ENCODE measurements at places on chromosomes 5 and 9.

GRCh38 chr5:10580531-10581423, 16.9 kb downstream of the ANKRD33B start:
- no peak for DNase-seq

GRCh38 chr5:9545992-9546851, at the start of gene SEMA5A:
TSS of gene SEMA5A (minus strand) at chr5:9546075. CDS start at chr5:9379946, 166,129 bp downstream.
- DNase-seq: peak; percentile 82

- DNase-seq: no peak
These were observed 2.9 kb downstream of the CDKN2A start for GRCh38 chr9:21991072-21991959.

DNA sequence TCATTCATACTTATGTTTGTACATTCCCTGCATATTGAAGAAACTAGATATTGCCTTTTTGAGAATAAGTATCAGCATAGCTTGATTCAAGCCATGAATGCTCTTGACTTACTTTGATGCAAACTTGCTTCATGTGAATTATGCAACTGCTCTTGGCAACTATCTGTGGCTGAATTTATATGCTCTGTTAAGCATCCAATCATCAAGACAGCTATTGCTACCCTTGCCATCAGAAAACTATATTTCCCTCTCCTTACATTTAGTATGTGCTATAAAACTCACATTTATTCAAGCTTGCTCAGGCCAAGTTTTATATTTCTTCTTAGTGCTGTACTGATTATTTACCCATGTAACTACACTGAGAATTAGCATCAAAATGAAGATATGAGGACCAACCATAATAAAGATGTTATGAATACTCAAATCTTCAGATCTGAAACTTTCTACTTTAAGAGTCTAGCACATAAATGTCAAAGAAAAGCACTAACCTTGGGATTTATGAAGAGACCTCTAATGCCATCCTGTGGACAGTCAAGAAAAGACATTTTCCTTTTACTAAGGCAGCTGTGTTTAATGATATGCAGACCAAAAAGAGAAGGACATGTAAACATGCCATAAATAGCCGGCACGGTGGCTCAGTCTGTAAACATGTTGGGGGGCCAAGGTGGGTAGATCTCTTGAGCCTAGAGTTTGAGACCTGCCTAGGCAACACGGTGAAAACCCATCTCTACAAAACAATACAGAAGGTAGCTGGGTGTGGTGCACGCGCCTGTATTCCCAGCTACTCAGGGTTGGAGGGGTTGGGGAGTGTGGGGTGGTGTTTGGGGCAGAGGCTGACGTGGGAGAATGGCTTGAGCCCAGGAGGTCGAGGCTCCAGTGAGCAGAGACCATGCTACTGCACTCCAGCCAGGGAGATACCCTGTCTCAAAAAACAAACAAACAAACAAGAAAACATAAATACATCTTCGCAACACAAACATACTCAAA, 267.0 kb upstream of the TYRP1 start:
- DNase-seq: peak; percentile 2

- peak; percentile 35 for DNase-seq
These were observed 184.1 kb upstream of the ADRA1B start for GRCh38 chr5:159732220-159732619.

- DNase-seq: peak; percentile 74
These were observed 7.9 kb upstream of the PSD2 start for GRCh38 chr5:139787568-139788293.

- DNase-seq: no peak
These were observed 19.5 kb upstream of the SNAPC3 start for GRCh38 chr9:15403155-15403554.

GRCh38 chr9:100549048-100549447, 28.8 kb upstream of the CAVIN4 start:
- DNase-seq: no peak

DNA sequence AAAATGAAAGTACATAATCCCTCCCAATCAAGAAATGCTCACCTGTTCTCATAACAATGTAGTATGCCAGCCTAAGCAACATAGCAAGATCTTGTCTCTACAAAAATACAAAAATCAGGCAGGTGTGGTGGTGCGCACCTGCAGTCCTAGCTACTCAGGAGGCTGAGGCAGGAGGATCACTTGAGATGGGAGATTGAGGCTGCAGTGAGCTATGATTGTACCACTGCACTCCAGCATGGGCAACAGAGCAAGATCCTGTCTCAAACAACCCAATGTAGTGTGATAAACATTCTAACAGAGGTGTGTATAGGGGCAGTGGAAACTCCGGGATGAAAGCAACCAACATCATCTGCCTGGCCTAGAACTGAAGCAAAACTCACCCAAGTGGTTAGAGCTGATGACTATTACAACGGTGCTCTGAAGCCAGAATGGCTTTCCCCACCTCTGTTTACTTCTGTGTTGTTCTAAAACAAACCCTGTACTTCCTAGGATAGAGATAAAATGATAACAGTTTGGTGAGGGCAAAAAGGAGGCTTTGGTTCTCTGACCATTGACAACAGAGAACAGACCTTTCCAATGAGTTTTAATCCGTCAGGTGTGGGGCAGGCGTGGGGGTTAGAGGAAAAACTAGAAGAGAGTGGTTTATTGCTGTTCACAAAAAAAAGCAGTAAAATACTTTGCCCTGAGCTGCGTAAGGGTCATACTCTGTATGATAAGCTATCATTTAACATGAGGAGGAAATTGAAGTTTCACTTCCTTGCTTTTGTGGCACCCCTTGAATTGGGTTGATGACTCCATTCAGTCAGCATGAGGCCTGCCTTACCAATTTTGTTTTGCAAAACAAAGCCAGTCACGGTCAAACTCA, 18.9 kb downstream of the WNT8A start:
- DNase-seq: no peak

GRCh38 chr9:76586390-76587314, 127.7 kb downstream of the GCNT1 start:
- DNase-seq: no peak

DNA sequence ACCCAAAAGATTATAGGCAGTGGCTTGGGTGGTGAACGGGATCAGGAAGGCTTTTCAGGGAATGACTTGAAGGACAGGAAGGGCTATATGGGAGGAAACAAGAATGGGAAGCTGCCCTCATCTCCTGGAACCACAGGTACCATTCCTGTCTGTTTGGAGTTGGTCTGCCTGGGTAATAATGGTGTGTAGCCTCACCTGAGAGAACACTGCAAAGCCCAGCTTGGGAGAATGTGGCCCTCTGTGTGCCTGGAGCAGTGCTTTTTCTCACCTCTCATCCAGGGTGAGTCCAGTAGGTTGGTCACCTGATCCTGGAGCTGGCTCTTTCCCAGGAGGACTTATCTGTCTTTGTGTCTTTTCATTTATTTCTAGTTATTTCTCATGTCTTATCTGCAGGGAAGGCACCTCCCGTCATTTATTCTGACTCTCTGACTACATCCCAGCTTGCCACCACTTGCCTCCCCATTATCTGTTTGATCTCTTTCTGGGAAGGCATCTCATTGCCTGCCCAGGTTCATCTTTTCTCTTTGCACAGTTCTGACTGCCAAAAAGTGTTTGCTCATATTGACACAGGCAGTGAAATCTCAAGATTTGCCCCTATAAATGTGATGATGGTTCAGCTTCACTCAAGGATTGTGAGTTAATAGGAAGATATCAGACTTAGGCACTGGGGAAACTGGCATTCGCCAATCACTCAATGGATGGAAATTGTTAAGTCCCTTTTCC, 22.5 kb upstream of the OR2S2 start:
- no peak for DNase-seq

DNA sequence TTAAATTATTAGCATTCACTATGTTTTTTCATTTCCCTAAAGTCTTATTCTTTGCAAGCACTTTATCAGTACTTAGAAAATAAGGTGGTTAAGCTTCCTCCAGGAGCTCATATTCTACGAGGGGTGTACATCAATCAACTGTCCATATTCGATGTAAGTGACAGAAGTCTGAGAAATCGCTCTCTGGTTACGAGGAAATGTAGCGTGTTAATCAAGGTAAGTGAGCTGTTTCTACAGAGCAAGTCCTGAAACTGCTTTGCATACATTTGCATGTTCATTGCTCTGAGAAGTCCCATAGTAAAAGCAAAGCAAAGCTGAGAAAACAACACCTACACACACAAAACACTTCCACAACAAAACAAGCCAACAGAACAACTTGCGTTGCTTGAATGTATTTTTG, 893.9 kb upstream of the DMAC1 start:
- no peak for DNase-seq

DNA sequence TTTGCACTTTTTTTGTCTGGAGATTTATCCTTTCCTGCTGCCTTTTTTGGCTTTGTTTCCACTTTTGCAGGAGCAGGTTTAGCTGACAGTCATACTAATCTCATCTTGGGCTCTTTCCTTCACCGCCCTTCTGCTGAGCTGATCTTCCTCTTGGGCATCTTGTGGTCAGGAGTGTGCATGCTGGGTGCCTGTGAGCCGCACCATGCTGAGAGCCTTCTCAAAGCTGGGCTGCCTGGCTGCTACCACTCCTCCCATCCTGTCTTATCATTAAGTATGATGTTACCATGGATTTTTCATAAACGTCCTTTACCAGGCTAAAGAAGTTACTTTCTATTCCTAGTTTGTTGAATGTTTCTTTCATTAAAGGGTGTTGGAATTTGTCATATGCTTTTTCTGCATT, 49.5 kb upstream of the MCCC2 start:
- no peak for DNase-seq
